NCI-H526 (cell line): ENCODE measurements at places on chromosomes 3 and 15.

GRCh38 chr15:35691173-35691761 is 145.3 kb upstream of the DPH6 start:
- no peak for DNase-seq

GRCh38 chr3:16205156-16205870 is 30.8 kb downstream of the GALNT15 start:
- no peak for DNase-seq

GRCh38 chr3:14933820-14934425 is 13.5 kb upstream of the NR2C2 start:
- DNase-seq: no peak

DNA sequence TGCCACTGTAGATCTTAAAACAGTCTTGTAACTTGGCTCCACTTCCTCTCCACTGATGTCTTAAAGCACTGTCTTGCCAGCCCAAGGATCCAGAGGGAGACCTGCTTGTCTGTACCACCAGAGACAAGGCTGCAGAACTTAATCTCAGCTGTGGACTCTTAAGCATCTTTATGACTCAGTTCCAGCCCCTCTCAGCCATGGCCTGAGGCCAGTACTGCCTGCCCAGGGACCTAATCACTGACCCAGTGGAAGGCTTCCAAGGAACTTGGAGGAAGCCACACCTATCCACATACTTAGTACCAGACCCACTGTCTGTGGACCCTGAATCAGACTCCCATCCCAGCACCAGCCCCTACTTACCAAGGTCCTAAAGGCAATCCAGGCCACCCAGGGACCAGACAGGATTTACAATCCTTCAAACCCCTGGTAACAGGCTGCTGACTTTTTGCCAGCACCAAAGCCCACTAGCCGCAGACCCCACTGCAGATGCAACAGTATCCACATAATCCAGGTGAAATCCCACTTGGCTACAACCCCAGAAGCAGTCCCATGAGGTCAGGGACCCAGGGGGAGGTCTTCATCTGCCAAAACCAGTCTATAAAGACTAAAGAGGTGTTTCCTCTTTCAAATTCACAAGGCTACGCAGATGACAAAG is 41.9 kb upstream of the PRR20G start:
- DNase-seq: no peak

DNA sequence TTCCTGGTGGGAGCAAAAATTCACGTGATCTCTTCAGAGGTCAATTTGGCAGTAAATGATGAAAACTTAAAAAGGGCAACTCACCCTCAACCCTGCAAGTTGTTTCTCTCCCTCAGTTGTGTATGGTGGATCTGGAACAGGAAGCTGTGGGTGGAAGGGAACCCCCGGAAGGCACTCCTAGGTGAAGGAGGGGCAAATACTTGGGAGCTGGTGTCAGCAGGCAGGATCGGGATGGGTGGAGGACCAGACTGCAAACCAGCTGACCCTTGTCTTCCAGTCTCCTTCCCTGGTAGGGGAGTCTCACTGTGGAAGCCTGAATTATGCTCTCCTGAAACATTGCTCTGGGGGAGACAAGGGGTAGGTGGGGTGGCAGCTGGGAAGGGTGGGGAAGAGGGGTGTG is 33.5 kb downstream of the PRR23E start:
- no peak for DNase-seq

GRCh38 chr3:8212794-8213193 is 288.8 kb upstream of the LMCD1 start:
- DNase-seq: no peak

DNA sequence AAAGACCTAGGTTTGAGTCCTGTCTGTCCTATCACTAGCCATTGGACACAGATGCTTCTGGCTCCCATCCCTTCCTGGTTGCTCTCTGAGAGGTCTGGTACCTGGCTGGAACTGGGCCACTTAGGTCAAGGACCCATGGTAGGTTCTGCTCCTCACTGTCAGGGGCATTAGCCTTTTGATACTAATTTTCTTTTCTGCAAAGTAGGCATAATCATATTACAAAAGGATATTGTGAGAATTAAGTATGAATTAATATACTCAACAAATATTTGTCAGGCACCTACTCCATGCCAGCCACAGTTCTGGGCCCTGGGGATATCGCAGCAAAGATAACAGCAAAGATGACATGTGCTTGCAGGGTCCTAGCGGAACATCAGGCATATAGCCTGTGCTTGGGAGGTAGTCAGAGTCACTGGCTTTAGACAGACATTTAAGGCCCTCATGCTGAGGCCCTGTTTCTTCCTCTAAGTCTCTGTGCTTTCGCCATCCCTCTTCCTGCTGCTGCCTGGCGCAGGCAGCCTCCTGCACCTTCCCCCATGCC is 25.6 kb upstream of the LCTL start:
- no peak for DNase-seq

GRCh38 chr3:143083781-143084180 is 35.8 kb upstream of the CHST2 start:
- no peak for DNase-seq

DNA sequence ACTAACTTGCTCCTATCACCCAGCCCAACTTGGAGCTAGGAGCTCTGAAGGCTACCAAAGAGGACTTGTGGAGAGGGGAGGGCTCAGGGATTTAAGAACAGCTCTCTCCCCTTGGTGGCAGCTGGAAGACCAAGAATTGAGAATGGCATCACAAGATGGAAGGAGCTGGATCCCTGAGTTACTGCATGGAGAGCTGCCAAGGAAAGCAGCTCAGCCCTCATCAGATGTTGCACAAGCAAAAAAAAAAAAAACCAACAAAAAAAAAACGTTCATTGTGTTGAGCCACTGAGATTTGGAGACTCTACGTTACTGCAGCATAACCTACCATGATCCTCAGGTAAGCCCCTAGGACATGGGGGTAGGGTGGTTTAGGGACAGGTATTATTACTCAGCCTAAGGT is 41.0 kb downstream of the ITGB5 start:
- no peak for DNase-seq

DNA sequence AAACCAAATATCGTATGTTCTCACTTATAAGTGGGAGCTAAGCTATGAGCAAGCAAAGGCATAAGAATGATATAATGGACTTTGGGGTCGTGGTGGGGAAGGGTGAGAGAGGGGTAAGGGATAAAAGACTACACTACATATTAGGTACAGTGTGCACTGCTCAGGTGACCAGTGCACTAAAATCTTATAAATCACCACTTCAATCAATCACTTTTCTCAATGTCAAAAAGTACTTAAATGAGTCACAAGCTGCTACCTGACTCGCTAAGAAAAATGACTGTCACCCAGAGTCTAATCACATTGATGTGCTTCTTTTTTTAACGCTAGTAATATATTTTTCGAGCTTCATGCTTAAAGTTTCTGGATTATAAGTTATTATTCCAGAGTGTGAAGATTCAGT is 95.5 kb downstream of the CBLB start:
- no peak for DNase-seq

DNA sequence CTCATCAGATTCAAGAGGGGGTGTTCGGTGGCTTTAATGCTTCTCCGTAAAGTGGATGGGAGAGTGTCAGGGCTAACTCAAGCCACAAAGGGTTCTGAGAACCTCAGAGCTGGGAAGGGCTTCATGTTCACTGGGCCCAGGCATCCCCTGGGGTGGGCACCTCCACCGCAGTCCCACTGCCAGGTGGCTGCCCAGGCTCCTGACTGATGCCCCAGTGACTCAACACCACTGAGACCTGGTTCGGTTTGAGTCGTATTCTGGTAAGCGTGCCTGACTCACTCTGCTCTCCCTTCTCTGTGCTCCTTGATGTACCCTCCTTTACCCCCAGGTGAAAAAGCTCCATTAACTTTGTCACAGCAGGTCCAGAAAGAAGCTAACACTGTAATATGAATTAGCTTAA is 304.6 kb downstream of the RPLP1 start:
- DNase-seq: no peak

DNA sequence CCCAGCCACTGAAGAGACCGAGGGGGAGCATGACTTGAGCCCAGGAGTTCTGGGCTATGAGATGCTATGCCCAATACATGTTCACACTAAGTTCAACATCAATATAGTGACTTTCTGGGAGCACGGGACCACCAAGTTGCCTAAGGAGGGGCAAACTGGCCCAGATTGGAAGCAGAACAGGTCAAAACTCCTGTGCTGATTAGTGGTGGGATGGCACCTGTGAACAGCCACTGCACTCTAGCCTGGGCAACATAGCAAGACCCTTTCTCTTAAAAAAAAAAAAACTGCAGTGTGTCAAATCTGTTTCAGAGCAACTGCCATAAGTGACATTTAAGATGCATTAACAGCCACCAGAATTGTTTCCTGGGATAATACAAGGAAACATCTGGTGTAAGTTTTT is 9.8 kb downstream of the HES1 start:
- no peak for DNase-seq

DNA sequence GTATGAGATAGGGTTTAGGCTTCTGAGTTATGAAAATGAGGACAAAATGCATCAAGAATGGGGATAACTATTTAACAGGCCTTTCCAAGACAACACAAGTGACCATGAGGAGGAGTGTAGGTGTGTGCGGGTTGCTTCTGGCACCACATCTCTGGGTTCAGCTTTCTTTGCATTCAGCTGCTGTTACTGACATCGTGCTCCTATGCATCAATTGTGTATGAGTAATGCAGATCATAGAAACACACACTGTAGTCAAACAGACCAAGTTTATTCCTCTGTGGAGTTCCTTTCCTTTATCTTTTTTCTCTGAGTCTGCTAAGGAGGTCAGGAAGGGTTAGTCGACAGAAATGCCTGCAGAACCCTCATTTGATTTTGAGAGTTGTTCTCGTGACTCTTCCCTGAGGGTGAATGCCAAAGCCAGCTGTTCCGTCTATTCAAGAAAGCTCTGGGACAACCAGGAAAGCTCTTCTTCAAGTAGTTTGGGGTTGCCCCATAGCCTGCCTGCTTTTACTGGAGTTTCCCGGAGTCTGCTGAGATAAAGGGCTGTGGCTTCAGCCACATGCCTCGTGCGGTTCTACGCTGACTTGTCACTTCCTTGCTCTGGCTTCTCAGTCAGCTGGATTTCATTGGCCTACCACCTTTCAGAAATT is 136.7 kb upstream of the TLE3 start:
- no peak for DNase-seq

DNA sequence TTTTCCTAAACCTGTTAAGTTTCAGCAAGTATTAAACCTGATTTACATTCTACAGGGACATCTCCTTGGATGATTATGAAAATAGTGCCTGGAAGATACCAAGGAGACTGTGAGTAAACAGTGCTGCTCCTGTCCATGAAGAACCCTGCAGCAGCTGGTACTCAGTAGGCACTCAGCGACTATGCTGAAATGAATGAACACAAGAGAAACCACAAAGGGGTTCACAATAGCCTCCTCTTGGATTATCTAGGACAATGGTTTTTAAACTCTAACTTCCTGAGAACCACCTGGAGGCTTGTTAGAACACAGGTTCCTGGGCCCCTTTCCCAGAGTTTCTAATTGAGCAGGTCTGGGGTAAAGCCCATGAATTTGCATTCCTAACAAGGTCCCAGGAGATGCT is 488.4 kb upstream of the UBE2E2 start:
- no peak for DNase-seq

GRCh38 chr3:112376992-112377391 is 44.0 kb downstream of the CD200 start:
- DNase-seq: no peak

GRCh38 chr15:66621491-66622467 is 56.0 kb upstream of the LCTL start:
- DNase-seq: no peak

DNA sequence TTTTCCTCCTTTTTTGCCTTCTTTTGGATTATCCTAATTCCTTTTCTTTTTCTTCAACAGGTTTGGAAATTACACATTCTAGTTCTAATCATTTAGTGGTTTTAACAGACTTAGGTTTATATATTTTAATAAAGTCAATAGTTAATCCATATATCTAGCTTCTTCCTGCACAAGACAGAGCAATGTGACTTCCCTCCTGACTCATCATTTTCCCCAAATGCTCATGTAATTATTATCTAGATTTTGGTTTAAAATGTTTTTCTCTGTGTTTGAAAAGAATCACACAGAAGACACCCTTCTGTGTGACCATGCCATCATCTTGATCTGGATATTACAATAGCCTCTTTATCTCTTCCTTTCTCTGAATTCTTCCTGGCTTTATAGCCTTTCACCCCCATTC is 28.6 kb upstream of the SSR3 start:
- DNase-seq: no peak

DNA sequence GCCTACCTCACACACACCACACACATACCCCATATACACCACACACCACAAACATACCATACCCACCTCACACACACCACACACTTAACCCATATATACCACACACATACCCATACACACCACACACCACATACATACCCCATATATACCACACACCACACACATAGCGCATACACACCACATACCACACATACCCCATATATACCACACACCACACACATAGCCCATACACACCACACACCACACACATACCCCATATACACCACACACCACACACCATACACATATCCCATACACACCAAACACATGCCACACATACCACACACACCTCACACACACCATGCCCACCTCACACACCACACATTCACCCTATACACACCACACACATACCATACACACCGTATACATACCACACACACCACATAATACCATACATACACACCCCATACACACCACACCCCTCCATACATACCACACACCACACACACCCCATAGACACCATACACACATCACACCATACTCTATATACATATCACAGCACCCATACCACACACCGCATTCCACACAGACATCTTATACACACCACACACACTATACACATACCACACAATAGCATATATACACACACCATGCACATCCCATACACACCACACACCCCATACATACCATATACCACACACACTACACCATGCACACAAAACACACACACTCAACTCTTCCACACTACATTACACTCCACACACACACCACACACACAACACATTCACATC is 29.5 kb downstream of the APBA2 start:
- no peak for DNase-seq

- DNase-seq: no peak
These were observed 23.2 kb downstream of the ILDR1 start for GRCh38 chr3:121998611-121999473.

GRCh38 chr3:102687851-102688555 is 253.2 kb downstream of the ZPLD1 start:
- DNase-seq: no peak

DNA sequence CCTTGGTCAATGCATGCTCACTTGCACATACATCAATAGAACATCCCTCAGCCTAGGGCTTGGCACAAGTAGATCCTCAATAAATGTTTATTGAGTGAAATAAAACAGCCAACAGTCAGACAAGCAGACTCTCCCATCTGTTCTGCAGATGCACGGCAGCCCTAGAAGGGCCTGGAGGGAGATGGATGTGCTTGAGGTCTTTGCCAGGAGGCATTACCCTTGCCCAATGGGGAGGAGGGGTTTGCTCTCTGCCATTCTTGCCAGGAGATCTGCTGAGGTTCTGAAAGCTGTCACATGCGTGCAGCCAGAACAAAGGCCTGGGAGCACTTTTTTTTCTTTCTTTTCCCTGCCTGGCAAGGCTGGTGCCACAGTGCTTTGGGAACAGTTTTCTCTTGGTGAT is 349.3 kb upstream of the THRB start:
- DNase-seq: no peak
